ENCODE measurements at places on chromosomes 7 and 10.

- peak; percentile 48 for DNase-seq
Observed at GRCh38 chr7:124784879-124785818, 19.6 kb upstream of the GPR37 start.

- no peak for DNase-seq
Observed at GRCh38 chr7:64266341-64266919, 38.2 kb downstream of the ZNF679 start.

DNA sequence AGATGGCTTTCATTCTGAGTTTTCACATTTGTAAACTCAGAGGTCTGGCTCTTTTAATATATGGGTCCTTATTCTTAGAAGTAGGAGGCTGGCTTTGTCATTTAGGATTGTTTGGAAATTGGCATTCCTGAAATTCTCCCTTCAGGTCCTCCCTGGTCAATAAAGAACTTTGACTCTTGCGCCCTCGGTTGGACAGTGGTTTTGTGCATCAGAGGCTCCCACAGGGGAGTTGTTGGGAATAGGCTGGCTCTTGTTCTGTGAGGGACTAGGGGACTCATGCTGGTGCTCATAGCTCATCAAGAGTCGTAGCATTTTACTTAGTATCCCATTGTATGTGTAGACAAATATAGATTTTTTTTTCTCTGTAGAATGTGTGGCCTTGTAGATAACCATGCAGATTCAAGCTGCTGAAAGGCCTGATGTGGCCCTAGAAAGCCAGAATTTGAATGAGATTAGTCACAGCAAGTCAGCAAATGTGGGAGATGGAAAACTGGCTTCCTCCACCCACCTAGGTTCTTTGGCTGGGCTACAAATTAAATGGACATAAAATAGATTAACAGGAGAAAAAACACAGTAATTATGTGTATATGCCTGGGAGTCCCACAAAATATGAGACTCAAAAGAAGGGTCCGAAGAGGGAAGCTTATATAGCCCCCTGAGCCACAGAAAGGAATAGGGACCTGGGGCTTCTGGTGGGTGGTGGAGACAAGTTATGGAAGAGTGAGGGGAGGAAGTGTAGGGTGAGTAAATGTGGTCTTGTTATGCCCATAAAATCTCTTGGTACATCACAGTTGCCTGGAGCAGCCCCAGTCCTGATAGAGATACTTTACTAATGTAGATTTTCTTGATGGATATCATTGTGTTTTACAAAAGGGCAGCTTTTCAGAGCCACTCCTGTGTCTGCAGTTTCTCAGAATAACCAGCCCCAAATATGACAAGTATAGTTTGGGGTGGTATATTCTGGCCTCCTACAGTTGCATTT is 94.6 kb upstream of the BTBD16 start:
- no peak for DNase-seq

- no peak for DNase-seq
Observed at GRCh38 chr7:85829817-85830432, 643.1 kb upstream of the SEMA3D start.

DNA sequence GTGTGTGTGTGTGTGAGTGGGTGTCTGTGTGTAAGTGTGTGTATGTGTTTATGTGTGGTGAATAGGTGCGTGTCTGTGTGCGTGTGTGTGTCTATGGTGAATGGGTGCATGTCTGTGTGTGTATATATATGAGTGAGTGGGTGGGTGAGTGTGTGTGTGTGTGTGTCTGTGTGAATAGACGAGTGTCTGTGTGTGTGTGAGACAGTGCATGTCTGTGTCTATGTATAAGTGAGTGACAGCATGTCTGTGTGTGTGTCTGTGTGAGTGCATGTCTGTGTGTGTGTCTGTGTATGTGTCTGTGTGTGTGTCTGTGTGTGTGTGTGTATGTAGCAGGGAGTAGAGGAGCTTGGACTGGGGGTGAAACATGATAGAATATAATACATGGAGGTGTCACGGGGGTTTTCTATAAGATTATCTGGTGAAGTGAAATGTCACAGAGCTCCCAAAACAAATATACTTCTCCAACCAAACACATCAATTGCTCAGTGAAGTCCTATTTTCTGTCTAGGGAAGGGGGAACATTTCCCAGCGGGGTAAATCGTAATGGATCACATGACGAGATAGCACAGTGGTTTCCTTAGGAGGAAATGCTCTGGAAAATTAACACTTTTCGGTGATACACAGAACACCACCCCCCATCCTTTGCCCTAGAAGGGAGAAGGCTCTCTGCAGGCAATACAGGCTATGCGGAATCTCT is 723.3 kb upstream of the CELF2 start:
- no peak for DNase-seq

- DNase-seq, result no peak
Observed at GRCh38 chr10:75739414-75740143, 308.2 kb downstream of the LRMDA start.

DNA sequence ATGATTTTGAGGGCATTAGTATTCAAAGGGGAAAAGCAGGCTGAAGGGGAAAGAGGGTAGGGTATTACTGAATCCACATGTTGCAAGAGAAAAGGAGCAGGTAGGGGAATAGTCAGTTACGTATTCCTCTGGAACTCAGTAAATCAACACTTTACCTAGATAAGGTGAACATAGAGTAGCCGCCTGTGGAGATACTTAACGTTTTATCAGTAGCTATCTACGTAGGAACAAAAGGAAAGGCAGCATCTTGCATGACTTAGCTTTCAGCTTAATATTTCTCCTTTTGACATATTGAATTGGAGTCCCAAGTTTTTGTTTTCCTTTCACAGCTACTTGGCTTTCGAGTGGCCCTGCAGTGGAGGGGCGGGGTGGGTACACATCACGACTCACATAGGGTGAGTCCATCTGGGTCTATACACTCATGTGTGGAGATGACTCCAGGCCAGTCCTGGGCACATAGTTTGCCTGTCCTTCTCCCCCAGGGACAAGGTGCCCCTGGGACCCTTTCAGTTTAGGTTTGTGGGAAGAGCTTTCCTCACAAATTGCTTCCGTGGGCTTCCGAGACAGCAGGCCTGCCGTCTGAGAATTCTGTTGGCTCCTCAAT is 48.1 kb downstream of the CCNY start:
- no peak for DNase-seq

GRCh38 chr7:152355474-152356057 is 80.2 kb downstream of the KMT2C start:
- no peak for DNase-seq

GRCh38 chr10:90047243-90047729 is 345.9 kb downstream of the KIF20B start:
- DNase-seq, result no peak

DNA sequence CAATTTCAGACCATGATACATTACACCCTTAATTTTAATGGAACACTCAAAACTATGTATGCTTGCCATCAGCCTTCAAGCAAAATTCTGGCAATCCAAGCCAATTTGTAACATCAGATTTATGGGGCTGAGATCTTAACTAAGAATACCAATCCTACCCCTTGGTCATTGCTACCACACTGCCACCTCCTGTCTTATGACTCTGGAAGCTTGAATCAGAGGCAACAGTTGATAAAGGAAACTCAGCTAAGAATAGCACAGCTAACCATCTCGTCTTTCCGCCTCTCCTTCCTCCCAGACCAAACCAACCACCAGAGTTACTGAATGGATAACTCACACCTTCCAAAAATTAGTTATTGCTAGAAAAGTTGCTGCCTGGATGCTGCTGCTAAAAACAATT is 7.4 kb downstream of the IGF2BP3 start:
- DNase-seq, result peak; percentile 13

GRCh38 chr10:131694168-131694780 is 206.5 kb upstream of the PPP2R2D start:
- no peak for DNase-seq

- no peak for DNase-seq
Observed at GRCh38 chr7:141550386-141551093, 670 bp upstream of the AGK start.

DNA sequence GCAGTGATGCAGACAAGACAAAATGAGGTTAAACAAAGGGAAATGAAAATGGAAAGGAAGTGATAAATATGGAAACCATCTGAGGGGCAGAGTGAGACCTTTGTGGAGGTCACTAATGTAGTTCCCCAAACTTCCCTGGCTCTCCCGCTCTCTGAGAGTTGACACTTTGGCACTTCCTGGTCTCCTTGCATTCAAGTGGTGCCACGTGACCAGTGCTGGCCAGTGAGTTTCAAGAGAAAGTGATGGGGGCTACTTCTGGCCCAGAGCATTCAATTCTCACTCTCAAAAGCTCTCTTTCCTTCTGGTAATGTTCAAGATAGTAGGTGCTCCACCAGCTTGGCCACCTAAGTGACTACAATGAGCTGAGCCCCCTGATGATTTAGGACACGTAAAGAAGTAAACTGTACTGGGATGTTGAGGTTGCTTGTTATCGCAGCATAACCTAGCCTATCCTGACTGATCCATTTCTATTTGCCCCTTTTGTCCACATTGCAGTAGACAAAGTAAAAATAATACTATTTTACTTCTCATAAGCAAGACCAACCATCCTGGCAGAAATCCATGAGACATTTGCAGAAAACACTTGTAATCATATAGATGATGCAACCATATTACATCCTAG is 242.0 kb upstream of the YAE1 start:
- DNase-seq, result no peak

DNA sequence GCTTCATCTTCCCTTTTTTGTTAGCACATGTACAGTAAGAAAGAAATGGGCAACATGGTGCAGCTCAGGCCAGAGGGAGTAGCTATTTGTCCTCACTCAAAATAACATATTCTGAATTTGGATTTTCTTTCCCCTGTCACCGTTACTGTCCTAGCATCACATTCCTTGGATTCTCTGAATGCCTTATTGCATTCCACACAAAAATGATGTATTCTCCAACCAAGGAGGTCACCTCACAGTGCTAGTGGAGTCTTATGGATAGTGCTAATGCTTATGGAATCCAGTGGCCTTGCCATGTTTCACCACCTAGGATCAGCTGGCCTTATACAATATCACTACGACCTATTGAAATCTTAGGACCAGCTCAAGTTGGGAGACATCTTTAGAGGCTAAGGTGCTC is 7.2 kb downstream of the PRSS58 start:
- DNase-seq, result no peak

- no peak for DNase-seq
Observed at GRCh38 chr10:128972036-128972405, 495.0 kb upstream of the MGMT start.

DNA sequence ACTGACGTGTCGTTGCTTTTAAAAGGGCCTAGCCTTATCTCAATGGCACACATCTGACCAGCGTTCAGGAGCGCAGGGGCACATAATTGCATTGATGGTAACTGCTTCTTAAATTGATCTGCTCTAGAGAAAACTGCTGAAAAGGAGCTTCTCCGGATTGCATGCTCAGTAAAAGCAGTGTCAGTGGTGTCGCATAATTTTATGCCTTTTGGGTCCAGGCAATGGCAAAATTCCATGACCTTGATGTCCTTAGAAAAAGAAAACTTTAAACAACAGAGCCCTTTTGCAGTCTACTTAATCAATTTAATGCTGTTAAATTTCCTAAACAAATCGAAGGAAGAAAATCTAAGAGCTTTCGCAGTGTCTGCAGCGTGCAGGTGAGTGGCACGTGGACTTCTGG is 75.7 kb downstream of the PTPRE start:
- no peak for DNase-seq

- DNase-seq, result no peak
Observed at GRCh38 chr10:33152146-33152545, 182.3 kb downstream of the NRP1 start.

GRCh38 chr7:43302211-43302711 is 189.8 kb downstream of the HECW1 start:
- DNase-seq, result no peak

DNA sequence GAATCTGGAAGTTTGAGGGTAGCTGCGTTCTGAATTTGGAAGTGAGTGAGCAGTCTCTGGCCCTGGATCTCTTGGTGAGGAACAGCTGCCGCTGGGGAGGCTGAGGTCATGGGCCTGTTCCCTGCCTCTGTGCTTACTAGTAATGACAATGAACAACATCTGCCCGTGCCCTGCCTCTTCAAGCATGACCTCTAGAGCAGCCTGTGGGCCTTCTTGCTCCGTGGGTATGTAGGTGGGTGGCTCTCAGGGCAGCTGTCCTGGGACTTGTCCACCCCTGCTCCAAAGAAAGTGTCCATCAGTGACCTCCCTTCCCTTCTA is 186.2 kb downstream of the CXCL12 start:
- no peak for DNase-seq

DNA sequence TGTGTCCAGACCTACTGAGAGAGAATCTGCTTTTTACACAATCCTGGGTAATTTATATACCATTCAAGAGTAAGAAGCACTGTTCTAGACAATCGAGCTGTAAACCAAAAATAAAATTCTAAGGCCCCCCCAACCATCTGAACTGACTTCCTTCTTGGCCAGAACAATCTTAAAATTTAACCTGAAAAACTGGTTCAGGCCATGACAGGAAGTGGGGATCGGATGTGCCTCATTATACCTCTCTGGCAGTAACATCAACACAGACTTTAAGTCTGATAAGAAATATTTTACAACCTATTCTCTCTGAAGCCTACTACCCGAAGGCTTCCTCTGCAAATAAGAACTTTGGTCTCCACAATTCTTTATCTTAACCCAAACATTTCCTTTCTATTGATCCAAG is 75.2 kb upstream of the KIF5B start:
- no peak for DNase-seq

DNA sequence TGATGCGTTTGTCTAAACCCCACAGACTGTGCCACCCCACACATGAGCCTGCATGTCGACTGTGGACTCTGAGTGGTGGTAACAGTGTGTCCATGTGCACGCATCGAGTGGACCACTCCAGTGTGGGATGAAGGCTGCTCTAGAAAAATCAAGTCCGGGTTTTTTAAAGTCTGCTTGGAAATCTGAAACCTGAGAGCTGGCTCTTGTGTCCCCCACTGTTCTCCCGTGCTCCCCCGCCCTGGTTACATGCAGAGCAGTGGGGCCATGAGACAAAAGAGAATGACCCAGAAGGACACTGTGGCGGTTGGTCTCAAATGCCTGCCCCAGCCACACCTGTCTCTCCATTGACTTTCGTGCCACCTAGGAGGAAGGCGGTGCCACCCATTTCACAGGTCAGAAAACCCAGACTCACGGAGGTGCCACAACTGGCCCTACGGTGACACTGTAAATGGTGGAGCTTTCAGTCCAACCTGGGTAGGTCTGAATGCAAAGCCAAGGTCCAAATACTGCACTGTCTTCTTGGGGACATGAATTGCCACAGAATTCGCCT is 27.3 kb upstream of the PWWP2B start:
- no peak for DNase-seq

Measured in anterior cingulate cortex (tissue), 58 donors.